ENCODE measurements at places on chromosomes 7 and 10.

- DNase-seq = no peak
Observed at GRCh38 chr7:13841284-13841683, 148.2 kb downstream of the ETV1 start.

GRCh38 chr7:116354171-116354545, 143.8 kb downstream of the TES start:
- no peak for DNase-seq

DNA sequence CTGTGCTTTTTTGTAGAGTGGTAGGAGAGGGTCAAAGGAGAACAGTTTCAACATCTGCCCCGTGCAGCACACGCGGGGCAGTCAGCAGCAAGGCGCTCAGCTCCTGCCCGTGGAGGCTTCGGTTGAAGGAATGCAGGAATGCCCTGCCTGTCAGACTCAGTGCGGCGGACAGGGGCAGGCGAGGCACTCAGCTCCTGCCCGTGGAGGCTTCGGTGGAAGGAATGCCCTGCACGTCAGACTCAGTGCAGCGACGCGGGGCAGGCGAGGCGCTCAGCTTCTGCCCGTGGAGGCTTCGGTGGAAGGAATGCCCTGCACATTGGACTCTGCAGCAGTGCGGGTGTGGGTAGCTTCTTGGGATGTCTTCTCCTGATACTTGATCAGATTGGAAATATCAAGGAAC, 37.0 kb downstream of the PPP2R2D start:
- DNase-seq = no peak

- no peak for DNase-seq
Observed at GRCh38 chr10:132978542-132978941, 36.2 kb upstream of the CFAP46 start.

DNA sequence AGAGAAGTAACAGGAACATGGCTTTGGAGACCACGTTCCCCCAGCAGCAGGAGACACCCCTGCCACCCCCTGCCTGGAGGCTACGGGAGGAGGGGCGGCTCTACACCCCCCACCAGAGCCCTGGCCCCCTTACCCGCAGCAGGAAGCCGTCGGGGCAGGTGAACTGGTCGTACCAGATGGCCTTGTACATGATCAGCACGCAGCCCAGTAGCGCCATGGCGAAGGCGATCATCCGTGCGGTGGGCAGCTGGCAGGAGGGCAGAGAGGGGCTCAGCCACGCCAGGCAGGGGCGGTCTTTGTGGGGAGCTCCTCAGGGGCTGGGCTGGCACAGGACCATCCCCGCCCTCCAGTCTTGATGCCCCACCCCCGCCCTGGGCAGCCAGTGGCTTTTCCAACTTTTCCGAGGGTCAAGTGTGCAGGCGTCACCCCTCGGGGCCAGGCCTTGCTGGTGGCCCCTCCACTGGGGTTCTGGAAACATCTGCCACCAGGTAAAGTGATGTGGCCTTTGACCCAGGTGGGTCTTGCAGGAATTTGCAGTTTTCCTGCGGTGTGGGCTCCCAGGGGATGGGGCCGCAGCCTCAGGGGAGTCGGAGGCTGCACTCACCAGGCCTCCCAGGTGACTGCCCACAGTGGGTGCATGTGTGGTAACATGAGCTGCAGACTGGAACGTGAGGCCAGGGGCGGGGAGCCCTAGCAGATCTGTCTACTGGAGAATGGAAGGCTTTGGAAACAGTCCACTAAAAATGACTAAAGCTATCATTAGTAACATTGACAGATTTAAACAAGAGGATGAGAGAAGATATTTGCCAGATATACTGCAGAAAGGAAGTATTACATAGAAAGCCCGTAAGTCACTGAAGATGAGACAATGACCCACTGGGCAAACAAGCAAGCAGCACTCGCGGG, 9.7 kb downstream of the CALY start:
- DNase-seq = no peak

DNA sequence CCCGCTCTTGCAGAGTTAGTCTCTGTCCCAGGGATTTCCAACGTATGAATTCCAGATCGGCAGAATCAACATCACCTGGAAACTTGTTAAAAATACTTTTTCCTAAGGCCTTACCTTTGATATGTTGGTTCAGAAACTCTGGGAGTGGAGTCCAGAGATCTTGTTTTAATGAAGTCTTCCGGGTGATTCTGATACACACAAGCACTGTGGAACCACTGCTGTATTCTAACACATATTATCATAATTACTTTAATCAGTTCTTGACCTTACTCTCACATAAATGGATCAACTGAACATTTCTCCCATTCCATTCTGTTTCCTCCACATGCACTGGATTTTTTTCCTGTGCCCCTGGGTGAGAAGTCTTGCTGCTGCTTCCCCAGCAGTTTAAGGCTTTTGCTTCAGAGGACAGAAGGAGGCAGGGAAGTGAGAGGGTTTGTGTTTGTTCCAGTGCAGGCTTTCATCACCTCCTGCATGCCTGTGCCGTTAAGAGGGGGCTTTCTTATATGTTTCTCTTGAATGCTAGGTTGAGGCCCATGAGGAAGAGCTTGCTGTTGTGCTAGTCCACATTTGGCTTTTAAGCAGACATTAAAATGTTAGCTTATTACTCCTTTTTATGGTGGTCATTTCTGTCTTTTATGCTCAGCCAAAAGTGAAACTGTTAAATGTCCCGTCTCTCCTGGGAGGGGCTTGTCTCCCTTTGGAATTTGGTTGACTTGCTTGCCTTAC, 32.4 kb downstream of the CCSER2 start:
- no peak for DNase-seq

- no peak for DNase-seq
Observed at GRCh38 chr7:133888061-133888930, 238.8 kb upstream of the LRGUK start.

DNA sequence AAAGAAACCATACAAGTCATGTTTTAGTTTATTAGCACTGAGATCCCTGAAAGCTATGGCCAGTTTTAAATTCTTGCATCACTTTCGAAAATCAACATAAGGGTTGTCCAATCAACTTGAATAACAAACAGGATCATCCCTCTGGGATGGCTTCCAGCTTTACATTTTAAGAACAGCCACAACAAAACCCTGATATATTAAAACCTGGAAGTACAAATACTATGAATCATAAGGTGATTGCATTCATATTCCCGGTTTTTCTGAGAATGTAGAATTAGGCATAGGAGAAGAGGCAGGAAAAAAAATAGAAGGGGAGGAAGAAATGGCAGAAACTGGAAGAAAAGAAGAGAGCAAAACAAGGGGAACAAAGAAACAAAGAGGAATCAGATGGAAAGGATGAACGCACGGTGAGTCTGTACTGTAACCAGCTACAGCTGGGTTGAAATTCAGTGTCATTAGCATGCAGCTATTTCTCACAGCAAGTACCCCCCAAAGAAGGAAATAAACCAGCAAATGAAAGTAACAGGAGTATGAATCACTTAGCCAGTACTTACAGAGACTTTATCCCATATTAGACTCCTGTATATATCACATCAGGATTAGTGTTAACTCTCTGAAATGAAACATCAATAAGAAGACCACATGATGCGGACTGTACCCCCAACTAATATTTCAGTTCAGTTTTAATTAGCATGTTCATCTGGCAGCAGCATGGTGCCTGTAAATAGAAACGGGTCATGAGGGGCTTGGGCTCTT, 301.3 kb downstream of the RNLS start:
- no peak for DNase-seq

DNA sequence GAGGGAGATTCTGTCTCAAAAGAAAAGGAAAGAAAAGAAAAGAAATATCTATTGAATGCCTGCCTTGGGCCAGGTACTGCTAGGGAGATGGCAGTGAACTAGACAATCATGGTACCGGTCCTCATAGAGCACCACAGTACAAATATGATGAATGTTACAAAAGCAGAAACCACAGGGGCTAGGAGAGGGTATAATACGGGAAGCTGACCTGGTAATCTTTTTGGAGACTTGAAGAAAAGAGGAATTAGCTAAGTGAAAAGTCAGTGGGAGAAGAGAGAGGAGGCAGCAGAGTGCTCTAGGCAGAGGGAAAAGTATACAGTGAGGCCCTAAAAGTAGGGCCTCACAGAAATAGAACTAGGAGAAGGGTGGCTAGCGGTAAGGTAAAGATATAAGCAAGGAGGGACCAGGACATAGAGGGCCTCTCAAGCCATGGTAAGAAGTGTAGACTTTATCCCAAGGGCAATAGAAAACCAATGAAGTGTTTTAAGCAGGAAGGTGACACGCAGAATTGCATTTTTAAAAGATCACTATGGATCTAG, 42.8 kb upstream of the WNT8B start:
- DNase-seq = no peak

DNA sequence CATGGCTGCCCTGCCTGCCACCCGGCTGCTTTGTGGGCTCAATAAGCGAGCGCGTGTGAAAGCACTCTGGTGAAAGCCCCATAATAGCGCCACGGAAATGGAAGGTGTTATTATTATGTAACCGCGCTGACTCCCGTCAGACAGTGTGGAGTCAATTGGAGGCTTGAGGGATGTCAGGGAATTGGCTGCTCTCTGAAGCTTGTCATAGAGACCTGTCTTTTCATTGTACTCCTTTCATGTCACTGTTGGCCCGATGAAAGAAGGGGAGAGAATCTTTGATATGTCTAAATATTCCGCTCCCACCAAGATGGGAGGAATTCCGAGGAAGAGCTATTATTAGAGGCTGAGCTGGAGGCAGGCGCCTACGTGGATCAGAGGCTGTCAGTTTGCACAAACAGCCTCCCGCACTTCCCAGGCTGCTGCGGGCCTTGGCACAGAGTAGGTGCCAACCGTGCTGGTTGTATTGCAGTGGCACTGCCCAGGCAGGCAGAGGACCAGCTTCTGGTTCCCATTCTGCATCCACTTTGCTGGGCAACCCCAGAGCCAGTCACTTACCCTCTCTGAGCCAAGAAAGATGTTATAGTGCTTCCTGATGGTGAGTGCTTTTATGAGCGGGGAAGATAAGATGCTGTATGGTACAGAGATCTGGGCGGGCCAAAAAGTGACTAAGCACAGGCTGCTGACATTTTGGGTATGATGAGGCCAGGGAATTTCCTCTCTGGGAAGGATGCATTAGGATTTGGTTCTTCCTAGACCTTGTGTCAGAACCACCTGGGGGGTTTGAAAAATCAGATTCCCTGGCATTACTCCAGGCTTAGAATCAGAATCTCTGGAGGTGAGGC, 151.4 kb downstream of the RPS24 start:
- no peak for DNase-seq

DNA sequence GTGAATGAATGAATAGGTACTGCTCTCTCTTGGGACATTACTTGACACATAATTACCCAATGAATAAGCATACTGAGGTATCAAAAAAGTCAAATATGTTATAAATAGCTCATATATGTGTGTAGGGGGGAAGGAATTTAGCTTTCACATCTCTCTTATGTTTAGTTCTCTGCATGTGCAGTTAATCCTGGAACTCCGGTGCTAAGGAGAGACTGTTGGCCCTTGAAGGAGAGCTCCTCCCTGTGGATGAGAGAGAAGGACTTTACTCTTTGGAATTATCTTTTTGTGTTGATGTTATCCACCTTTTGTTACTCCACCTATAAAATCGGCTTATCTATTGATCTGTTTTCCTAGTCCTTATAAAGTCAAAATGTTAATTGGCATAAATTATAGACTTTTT, 1.2 kb downstream of the CFTR start:
- DNase-seq = no peak

GRCh38 chr7:107944411-107945169, 53.6 kb downstream of the DLD start:
- no peak for DNase-seq

DNA sequence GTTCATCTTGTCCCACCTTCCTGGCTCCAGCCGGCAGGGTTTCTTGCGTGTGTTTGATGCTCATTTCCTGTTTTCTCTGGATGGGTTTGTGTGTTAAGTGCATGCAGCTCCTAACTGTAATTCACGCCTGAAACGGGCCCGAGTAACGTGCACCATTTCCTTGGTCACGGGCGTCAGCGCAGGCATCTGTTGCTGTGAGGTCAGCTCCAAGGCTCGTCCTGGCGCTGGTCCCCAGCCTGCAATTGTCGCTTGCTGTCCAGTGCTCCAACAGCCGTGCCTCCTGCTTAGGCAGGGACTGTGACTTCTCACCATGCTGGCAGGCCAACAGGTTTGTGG, 201.1 kb downstream of the GLRX3 start:
- no peak for DNase-seq

- DNase-seq = no peak
Observed at GRCh38 chr7:140261522-140261921, 84.7 kb upstream of the KDM7A start.

DNA sequence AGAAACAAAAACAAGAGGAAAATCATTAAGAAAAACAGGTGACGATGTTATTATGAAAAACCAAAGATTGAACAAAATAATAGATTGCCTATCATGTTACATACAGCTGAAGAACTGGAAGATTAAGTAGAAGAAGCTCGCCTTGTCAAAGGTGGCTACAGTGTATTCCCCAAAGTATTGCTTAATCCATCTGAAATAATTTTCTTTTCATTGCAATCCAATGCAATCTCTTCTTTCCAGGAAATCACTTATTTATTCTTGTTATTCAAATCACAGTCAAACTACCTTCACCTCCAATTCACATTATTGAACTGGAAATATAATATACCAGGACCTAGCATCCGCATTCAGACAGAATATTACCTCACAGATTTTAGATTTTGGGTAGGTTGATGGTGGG, 235.9 kb downstream of the AHR start:
- DNase-seq = no peak

DNA sequence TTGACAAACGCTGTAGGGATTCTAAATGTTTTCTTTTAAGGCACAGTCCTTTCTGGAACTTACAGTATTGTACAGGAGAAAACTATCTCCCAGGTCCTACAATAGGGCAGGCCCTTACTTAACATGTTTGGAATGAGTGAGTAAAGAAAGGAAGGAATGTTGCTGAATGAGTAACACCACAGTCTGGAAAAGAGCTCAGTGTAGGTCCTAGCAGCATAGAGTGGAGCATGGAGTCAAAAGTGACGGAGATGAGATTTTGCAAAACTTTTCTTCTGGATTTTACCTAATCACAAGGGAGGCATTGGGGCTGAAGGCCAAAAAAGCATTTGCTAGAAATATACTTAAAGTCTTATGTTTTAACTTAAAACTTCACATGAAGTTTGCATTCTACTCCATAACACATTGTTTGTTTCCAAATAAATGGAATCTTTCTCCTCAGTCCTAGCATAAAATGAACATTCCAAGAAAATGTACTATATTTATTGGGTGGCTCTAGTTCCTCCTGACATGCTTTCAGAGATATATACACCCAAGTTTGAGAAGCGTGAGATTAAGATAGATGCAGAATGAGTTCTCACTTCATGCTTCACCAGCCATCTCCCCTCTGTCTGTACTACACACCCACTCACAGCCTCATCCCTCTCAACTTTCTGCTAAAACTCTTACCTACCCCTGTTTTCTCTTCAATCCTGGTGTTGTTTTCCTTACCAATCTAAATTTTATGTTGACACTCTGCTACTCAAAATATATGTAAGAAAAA, 20.2 kb upstream of the ADD3 start:
- no peak for DNase-seq

- DNase-seq = no peak
Observed at GRCh38 chr10:115974816-115975430, 298.1 kb downstream of the GFRA1 start.

DNA sequence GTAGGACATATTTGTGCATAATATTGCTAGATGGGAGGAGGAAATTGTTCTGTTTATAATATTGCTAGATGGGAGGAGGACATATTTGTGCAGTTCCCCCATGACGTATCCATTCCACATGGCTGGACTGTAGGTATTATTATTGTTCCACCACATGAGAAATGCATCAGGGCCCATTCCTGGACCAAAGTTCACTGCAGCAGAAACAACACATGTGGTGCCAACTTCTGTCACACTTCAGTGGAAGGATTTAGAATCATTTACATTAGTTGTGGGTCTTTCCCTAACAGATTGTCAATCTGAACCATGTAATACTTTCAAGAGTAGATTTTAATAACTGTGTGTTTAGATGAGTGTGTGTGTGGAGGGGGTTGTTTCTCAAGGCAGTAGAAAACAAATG, 32.7 kb upstream of the MACC1 start:
- peak; percentile 68 for DNase-seq

Measured in right renal pelvis (tissue), 4 donors.